RWPE1 (cell line): ENCODE measurements at places on chromosomes 5 and 9.
A peak's percentile ranks its signal among the peaks of the same experiment; 100 is the strongest.

DNA sequence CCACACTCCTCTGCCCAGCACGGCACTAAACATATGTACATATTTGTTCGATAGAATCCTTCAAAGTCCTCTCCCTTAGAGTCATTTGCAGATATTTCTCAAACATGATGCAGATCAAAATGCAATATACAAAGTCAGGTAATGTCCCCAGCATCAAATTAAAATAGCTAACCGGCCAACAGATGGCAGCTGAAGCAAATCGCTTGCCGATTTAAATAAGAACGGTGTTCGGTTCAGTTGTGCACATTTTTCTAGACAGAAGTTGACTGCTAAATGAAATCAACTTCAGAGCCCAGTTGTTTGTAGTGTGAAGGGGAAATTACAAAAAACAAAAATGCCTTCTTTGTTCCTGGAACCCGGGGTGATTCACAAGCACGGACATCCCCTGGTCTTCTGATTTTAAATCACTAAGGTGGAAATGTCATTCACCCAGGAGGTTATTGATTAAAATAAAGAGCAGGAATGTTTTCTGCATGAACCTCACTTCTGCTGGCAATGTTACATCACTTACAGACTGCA, 219.2 kb downstream of the EBF1 start:
- no peak for DNase-seq

- DNase-seq = peak; percentile 50
Measured at GRCh38 chr5:88269222-88269771, 652 bp upstream of the TMEM161B start.

GRCh38 chr5:453725-454481, 10.9 kb downstream of the EXOC3 start:
- DNase-seq = no peak

- DNase-seq = no peak
Measured at GRCh38 chr9:3955305-3955687, 344.6 kb downstream of the GLIS3 start.

DNA sequence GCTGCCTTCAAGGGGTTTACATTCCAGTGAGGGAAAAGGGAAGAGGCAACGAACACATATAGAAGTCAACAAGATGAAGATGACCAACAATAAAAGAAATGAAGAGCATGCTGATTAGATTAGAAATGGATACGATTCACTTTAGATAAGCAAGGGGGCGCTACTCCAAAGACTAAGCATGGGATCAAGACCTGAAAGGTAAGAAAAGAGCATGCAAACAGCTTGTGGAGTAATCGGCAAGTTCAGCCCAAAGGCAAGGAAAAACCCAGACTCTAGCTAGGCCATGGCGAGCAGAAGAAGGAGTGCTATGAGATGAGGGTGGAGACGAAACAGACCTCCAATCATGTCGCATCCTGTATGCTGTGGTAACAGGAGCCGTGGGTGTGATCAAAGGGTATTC, 124.4 kb downstream of the FANCC start:
- DNase-seq = no peak

DNA sequence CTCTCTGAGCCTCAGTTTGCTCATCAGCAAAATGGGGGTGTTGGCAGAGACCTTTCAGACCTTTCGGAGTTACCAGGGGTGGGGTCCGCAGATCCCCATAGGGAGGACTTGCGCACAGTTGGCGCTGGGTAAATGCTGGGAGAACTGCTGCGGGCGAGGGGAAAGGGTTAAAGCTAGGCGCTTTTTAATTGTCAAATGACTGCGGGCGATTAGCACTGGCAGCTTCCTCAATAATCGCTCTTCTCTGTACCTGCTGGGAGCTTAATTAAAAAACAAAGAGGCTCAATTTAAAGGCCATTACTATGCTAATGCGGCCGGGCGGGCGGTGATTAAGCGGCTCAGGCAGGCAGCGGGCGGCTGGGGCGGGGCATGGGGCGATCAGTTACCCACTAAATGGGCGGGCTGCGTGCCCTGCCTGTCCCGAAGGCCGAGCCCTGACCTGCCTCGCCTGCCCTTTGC, 63.0 kb downstream of the LMX1B start:
- DNase-seq = peak; percentile 76

GRCh38 chr5:58974083-58974482, 391.2 kb downstream of the RAB3C start:
- no peak for DNase-seq

GRCh38 chr5:6718161-6718681, 5.0 kb downstream of the TENT4A start:
- DNase-seq = no peak

GRCh38 chr5:172417130-172417841, 37.0 kb downstream of the SH3PXD2B start:
- DNase-seq = no peak

DNA sequence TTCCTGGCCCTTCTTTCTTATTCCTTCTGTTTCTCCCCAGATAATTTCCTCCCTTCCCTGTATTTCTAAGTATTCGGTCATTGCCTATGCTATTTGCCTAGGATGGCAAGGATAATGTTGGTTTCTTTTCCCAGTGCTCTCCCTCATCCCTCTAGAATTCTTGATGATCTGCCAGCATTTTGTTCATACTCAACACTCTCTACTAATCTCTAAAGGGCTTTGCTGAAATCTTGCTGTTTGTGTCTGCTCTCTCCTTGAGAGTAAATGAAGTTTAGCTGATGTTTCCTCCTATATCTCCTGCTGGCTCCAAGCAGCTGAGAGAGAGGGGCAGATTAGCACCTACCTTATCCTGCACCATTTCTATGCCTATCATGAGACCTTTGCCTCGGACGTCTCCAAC, 38.1 kb downstream of the AGXT2 start:
- no peak for DNase-seq

DNA sequence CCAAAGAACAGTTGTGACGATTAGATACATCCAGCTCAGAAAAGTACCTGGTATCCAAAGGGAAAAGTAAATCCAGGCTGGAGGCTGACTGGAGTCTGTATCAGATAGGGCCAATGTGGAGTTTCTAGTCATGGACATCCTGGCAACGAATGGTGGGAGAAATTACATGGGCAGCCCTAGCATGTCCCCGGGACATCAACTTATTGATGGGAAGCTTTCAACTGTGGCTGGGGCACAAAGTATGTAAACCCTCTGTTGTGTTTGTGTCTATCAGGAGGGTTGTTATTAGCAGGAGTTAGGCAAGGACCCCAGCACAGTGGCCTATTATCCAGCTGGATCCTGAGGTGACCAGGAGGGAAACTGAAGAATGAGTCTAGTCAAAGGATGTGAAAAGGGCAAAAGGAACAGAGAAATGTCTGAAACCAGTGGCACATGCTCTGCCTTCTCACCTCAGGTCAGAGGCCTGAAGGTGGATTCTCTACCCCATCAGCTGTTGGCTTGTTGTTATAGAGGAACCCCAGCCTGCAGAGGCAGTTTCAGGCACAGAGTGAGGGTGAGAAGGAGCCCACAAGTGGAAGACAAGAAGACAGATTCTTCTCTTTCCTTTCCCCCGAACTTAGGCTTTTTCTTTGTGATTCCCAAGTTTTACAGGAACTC, 19.9 kb downstream of the IFNW1 start:
- no peak for DNase-seq

DNA sequence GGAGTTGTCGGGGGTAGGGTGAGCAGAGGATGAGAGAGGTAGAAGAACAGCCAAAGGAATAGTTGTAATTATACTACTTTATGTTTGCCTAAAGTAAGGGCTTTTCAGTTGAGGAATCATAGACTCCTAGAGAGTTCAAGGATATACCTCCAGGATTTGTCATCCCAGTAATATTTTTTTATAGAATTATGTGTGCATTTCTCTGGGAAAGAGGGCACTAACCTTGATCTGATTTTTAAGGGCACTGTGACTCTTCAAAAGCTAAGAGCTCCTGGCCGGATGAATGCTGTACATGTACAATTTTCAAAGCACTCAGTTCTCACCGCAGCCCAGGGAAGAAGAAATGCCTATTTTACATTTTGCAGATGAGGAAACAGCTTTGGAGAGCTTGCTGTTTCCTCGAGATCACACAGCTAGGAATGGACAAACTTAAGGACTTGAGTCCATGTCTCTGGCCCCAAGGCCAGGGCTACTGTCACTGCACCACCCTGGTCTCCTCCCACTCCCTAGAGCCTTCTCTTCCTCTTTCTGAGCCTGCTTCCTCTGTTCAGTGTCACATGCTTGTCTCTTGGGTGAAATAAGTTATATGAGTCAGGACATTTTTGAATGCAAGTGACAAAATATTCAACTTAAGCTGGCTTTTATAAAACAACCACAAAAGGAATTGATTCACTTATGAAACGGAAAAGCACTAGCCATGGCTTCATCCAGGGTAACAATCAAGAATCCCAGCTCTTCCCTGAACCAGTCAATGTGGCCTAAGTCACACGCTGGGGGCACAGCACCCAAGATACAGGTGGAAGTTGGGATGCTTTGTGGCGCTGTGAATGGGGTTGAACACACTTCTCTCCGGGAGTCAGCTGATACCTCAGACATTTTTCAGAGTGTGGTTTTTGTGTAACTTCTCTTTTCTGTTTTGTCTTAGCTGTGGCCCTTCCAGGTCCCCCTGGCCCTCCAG, 45.7 kb upstream of the TGFBR1 start:
- no peak for DNase-seq

DNA sequence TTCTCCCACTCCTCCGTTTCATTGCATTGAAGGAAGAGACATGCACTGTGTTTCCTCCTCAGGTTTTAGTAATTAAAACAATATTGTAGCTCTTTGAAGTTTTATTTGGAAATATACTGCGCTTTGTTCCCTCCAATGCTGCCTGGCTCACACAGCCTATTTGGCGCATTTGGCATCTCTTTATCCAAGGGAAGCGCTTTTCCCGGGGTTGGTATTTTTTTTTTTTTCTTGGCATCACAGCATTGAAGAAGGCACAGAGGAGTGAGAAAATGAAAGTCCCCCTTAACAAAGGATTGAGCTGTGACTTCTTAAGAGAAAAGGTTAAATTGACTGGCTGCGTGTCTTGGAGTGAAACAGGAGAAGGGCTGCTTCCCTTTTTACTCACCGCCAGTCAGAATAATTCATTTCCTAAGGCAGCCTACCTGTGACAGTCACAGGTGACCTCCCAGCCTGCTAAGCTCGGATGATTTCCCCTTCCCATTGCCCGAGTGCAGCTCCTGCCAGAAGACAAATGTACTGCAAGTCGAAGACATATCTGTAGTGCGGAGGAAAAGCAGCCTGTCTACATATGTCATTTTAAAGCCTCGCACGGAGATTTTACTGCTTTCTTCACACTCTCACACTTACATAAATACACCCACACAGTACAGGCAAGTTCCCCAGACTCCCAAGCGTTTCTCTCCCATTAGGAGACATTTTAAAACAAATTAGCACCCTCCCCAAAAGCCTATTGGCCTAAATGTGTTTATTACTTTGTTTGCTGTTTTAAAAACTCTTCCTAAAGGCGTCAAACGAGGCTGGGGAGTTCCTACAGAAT, 665.5 kb upstream of the ZNF608 start:
- DNase-seq = peak; percentile 25

- DNase-seq = no peak
Measured at GRCh38 chr5:58860680-58861079, 277.8 kb downstream of the RAB3C start.

DNA sequence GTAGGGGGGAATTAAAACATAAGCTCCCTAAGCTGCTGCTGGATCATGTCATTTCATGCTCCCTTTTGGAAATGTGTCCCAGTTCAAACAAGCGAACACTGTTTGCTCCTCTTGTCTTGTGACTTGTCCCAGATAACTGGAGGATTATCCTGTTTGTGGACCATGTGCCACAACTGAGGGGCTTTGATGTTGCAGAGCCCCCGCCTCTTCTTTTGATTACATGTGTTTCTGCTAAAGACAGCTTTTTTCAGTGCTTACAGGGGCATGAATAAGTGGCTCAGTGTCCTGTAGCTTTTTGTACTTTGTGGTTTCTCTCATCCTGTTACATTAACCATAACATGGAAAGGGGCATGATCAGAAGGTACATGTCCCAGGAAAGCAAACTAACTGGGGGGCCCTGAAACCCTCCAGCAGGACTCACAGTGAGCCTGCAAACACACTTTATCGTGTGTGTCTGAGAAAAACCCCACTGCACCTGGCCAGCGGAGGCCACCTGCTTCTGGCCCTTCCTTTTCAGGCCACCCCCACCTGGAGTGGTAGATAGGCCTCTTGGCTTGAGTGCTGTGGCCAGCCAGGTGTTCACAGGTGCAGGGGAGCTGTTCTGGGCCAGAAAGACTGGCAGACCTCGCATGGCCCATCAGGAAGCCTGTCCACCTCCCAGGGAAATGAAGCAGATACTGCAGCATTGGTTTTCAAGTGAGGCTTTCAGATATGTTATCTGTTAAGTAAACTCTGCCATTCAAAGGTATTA, 285.6 kb downstream of the FANCC start:
- DNase-seq = no peak

DNA sequence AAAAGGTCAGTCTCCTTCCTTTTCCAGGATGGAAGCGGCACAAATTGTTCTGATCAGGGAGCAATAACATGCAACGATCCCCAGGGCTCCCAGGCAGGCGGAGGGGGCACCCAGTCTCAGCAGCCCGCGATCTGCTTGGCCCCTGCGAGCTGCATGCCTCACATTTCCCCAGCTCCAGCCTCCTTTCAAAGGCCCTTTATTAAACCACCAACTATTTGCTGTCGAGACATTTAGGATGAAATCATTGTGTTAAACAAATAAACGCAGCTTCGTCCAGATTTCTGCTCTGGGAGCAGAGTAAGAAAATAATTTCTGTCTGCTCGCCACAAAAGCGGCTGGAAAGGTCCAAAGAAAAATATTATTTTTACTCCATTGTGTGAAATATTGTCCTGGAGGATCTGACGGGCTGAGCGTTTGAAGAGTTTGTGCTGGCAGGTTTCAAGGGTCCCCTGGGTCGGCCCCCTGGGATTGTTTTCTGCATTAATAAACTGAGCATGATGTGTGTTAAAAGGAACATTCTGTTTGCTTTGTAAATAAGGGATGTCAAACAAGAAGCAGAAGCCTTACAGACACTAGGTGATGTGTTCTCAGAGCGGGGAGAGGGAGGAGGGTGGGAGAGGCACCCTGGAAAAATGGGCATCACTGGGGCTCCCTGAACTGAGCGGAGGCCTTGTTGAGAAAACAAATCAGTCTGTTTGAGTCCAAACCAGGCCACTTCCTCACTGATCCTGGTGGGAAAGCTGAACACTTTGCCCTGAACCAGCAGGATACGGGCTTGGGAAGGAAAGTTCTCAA, 110.1 kb downstream of the FOXD1 start:
- no peak for DNase-seq

DNA sequence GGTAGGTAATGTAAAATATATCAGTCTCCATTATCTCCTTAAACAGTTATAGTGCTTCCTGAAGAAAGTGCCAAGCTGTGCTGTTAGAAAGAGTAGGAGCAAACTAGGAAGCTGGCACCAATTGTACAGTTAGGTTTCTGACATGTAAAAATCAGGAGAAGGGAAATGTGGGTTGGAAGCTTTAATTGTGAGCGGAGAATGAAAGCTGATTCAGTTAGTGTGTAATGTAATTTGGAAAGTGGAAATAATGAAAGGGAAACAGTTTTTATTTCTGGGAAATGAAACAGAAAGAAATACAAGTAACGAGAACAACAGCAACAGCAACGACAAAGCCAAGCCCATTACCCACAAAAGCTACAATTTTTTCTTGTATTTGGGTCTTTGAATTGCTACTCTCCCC, 48.8 kb upstream of the JAK2 start:
- no peak for DNase-seq

DNA sequence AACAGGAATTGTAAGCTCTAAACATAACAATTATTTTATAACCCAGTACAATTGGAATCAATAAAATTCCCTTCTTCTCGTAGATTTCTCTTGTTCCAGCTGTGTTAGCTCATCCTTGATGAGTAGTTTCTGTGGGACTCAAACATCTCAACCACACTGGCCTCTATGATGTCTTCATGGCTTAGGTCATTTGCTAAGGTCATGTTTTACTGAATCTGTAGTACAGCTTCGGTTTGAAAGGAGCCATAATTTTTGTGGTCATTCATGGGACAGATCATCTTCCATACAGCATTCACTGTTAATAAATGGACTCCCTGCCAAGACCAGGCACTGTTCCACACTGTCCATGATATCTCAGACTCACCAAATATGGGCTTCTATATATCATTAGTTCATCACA, 369.0 kb upstream of the RFX3 start:
- no peak for DNase-seq
